ENCODE measurements at places on chromosomes 7 and 10.

DNA sequence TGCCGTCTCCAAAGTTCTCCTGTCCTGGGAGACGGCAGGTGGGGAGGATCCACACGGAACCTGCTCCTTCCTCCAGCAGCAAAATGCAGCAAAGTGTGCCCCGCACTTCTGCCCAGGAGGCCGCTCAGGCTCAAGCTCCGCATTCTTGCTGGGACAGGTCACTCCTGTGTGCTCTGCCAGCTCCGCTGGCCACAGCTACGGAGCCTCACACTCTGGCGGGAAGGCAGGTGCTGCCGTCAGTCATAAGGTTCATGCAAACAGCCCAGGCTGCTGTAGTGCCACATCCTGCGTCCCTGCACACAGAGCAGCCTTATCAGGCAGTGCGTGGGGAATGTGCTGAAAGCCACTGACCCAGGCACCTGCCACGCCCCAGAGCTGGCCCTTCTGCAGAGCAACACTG is 22.4 kb downstream of the ADGRA1 start:
- no peak for DNase-seq

- DNase-seq, result no peak
These were observed 60.6 kb downstream of the ARL5B start for GRCh38 chr10:18719811-18720210.

DNA sequence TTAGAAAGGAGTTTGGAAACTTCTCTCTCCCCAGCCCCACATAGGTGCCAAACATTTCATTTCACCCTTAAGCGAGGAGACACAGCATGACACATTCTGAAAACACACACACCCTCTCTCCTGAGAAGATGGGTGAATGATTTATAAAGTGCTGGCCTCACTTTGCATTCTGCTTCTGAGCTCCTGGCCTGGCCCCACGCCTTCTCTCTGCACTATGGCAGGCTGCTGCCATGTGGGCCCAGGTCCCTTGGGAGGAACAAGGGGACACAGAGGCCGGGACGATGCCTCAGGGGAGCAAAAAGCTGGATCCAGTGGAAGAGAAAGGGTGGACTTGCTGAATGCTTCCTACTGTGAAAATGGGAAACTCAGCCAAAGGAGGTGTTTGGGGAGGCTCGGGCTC is 56.0 kb downstream of the CPXM2 start:
- no peak for DNase-seq

DNA sequence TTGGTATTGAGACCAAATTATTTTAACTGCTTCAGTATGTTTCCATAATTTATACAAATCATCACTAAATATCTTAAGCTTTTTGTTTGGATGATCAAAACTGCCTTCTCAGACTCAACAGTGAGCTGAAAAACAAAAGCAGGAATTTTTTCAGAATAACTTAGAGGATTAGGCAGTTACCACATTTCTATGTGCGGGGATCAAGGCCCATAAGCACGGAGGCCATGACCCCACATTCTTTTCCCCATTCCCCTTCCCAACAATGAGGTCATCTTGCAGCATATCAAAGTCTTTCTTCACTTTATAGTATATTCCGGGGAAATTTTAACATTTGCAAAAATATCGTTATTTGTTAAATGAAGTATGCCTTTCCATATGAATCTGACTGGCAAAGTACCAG is 125.8 kb downstream of the ELMO1 start:
- no peak for DNase-seq

DNA sequence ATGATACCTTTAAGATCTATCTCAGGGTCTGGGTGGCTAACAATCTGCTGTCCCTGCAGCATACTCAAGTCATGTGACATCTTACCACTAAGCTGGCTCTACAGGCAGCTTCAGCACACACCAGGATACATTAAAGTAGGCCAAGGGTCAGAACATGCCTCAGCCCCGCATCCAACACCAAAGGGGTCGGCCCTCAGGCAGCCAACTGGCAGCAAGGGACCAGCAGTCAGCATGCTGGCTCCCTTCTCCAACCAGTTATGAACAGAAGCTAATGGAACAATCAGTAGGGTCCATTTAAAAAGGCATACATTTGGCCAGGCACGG is 37.1 kb downstream of the FAM53B start:
- no peak for DNase-seq

GRCh38 chr7:13179011-13179582 is 491.7 kb downstream of the ARL4A start:
- DNase-seq, result no peak

GRCh38 chr10:48533951-48534720 is 70.7 kb downstream of the ARHGAP22 start:
- DNase-seq, result no peak

DNA sequence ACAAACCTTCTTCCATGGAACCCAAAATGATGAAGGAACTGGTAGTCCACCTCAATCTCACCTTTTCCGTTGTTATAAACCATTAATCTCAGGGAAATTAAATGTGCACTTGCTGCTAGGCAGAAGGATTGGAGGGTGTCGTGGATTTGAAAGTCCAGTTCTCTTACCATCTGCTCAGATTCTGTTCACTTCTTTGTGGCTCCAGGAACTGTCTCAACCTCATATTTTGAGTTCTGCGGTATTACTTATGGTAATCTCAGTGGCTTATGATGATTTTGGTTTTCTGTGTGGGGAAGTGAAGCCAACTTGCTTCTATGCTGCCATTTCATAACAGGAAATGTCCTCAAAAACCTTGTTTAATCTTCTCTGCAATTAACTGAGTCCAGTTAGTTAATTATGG is 136.4 kb downstream of the CDC14C start:
- no peak for DNase-seq

DNA sequence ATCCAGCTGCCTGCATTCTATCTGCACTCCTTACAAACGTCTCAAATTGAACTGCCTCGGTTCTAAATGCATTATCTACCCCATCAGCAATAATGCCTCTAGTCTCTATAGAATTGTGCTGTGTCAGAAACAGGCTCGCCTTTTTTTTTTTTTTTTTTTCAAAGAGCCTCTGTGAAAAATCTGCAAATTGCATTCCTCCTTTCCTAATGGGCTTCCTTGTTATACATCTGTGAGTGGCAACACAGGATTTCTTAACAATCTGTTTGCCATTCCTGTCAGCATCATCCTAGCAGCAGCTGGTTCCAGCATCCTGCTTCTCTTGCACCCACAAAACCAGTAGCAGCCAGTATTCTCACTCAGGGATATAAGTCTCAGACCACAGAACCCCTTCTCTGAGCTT is 413.5 kb upstream of the SEMA3D start:
- no peak for DNase-seq

GRCh38 chr7:156059369-156059768 is 247.1 kb upstream of the SHH start:
- no peak for DNase-seq

DNA sequence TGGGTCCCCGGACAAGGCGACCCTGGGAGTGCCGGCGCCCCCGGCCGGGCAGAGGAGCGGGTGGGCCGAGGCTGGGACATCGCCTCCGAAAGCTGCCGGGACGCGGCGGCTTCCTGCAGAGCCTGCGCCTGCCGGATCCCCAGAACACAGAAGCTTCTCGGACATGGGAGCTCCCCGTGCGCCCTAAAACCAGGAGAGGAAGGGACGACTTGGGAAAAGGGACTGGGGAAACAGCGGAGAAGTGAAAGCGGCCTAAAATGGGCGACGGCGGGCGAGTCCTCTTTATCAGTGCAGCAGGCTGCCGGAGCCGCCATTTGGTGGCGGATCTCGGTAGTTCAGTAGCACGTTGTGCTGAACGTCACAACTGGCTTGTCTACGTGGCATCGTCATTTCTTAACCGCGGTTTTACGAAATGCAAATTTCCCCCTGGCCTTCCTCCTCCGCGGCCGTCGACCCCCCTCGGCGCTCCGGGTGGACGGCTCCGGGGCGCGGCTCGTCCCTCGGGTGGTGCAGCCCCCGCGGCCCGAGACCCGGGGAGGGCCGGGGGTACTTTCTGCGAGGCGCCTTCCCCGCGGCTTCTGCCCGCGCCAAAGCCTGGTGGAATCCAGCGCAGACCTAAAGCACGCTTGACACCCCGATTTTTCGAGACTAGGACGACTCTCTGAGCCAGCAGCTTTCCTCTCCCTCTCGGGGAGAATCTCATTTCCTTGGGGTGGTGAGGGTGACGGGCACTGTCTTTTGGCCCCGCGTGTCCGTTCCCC is 9.9 kb upstream of the SPAG6 start:
- DNase-seq, result peak; percentile 85

DNA sequence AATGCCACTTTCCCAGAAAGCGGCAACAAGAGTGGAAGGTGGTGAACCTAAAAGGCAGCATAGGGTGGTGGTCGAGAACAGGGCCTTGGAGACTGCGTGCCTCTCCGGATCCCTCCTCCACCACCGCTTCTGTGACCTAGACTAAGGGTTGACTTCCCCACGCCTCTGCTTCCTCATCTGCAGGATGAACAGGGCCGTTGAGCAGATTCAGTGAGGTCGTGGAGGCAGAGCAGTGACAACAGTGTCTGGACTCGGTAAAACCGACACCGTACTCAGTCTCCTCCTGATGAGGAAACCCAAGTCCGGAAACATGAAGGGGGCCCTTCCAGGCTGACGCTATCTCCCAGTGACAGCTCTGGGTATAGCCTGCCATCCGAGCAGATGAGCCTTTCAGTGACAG is 162.6 kb downstream of the CELF2 start:
- peak; percentile 77 for DNase-seq

- DNase-seq, result no peak
These were observed 791.7 kb upstream of the PHF14 start for GRCh38 chr7:10181996-10182395.

- DNase-seq, result no peak
These were observed 92.6 kb upstream of the KIF5B start for GRCh38 chr10:32148864-32149251.

Measured in CD4-positive, alpha-beta T cell treated with Interferon gamma for 1 hour (primary cell).